Stimulated activated CD4-positive, alpha-beta T cell treated with anti-CD3 and anti-CD28 coated beads, Interleukin-1b, Interleukin-23, amount 100 ng/mL, for 1 hour (primary cell): ENCODE measurements at places on chromosomes 3 and 15.

GRCh38 chr15:91634179-91634578, 219.3 kb upstream of the SLCO3A1 start:
- DNase-seq, result no peak

- DNase-seq, result peak; percentile 4
Measured at GRCh38 chr15:44194323-44195150, 534 bp downstream of the FRMD5 start.

DNA sequence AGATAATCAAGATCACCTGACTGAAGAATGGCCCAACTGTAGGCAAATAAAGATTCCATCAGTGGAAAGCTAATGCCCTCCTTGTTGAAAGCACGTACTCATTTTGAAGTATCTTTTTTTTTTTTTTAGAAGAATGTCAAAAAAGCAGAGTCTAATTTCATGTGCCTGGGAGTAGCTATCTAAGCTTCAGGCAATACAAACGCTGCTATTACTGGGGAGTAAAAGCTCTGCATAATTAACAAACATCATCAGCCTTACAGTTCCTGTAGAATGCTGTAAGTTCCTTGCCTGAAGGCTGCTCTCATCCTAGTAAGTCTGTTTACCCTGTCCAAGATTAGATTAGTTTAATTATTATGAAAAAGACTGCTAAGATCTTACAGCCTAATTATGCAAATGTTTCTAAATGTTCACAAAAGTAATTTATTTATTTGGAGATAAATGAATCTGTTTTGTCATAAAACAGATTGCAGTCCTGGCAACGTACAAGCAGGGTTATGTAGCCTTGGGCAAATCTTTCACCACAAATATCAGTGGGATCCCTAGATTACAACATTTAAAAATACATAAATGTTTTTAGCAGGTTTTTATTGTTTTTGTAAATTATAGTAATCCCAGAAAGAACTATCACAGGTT, 451.3 kb upstream of the AGTR1 start:
- DNase-seq, result no peak

DNA sequence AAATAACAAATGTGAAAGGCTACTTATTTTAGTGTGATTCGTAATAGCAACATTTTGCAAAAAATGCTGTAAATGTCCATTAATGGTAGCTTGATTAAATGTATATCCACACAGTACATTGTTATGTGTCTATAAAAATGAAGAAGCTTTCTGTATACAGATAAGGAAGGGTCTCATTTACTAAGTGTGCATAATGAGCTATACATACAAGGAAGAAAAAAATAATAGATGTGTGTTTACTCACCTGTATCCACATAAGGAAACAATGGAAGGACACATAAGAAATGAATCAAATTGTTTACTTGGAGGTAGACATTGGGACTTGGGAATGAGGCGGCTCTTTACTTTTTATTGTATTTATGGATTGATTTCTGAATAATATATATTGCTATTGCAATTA, 34.9 kb downstream of the MED12L start:
- DNase-seq, result no peak

DNA sequence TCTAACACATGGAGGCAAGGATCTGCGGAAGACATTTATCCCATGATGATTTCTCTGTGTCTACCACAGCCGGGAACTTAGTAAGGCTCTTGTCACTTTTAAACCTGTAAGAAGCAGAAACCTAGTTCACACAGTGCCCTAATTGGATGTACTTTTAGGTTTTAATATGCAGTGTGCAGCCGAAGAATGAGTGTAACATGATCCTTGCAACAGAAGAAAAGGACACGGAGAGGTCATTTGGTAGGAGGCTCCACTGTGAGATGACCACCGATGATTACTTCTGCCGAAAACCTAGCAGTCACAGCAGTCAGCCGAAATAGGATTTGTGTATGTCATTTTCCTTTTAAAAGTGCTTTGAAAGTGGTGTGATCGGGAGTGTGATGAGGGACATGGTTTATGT, 6.8 kb downstream of the CACNA1D start:
- no peak for DNase-seq

DNA sequence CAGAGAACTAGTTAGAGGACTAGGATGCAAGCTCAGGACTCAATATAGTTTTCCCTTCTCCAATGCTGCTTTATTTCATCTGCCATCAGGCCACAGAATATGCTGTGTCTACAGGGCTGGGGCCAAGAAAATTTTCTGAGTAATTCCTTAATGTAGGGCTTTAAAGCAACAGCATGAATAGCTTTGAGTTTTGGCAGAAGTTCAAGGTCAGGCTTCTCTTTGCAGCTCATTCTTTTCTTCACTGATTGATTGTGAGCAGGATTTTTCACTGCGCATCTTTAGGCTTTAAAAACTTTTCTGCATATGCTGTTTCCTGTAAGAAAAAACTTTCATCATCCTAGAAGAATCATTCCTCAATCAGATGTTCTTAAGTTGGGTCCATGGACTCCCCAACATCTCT, 4.6 kb downstream of the TMEM108 start:
- no peak for DNase-seq

- DNase-seq, result no peak
Measured at GRCh38 chr3:172065967-172066762, 26.8 kb downstream of the FNDC3B start.

DNA sequence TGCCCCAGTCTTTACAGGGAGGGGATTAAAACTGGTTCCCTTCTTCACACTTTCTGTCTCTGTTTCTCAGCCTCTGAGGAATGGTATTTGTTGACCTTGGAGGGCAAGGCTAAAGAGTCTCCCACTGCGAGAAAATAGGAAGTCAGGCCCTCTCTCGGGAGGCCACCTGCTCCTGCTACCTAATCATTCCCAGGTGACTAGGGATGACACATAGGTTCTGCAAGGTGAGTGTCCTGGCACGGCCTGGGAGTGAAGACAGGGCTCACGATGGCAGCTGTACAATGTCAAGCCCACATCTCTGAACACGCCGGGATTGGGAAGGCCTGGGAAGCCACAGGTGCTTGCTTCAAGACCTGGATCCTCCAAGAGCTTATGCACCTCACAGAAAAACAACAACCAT, 314.2 kb downstream of the NTRK3 start:
- no peak for DNase-seq

- no peak for DNase-seq
Measured at GRCh38 chr3:71072986-71073385, 510.5 kb downstream of the FOXP1 start.

- DNase-seq, result no peak
Measured at GRCh38 chr3:196189566-196190347, 21.4 kb downstream of the ZDHHC19 start.

DNA sequence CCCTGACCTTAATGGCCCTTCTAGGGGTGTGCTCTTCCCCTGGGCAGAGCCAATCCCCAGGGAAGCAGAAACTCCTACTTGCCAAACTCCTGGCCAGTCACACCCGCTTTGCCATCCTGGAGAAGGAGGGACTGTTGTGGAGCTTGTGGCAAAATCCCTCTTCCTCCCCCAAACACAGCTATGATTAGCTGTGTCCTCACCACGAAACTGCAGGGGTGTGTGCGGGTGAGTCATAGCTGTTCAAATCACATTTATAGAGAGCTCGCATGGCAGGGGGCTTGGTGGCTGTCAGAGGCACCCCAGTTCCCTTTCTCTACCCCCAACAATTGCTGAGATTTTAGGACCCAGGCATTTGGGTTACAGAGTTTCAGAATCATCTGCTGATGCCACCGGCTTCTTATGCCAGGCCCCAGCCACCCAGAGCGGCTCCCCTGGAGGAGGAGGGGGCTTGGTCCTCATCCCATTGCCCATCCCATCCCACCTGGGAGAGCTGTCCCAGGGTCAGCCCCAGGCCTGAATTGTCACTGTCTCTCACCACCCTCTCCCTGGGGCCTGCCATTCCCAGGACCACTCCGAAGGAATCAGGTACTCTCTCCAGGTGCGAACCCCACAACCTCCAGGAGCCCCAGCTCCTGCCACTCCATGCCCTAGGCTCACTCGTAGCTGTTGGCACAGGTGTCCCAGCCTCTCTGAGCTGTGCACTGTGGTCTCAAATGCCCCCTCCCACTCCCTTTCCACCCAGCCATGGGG, 28.8 kb upstream of the MAGEF1 start:
- DNase-seq, result no peak

DNA sequence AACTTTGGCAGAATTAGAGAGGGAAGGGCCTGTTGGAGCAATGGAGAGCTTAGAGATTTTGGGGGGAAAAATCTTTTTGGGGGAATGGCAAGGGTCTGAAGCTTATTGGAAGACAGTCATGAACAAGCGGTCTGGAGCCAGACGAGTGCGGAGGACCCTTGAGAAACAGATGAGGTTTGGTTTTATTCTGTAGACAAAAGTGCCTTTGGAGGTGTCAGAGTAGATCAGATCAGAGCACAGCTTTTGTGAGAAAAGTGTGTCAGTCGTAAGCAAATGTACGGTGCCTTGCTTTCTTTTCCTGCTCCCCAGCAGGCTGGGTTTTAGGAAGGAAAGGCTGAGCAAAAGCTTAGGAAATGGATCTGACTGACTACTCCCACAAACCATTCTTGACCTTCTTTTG, 236.8 kb upstream of the TPRG1 start:
- DNase-seq, result no peak

GRCh38 chr3:32246079-32246675, 7.7 kb downstream of the CMTM8 start:
- no peak for DNase-seq

DNA sequence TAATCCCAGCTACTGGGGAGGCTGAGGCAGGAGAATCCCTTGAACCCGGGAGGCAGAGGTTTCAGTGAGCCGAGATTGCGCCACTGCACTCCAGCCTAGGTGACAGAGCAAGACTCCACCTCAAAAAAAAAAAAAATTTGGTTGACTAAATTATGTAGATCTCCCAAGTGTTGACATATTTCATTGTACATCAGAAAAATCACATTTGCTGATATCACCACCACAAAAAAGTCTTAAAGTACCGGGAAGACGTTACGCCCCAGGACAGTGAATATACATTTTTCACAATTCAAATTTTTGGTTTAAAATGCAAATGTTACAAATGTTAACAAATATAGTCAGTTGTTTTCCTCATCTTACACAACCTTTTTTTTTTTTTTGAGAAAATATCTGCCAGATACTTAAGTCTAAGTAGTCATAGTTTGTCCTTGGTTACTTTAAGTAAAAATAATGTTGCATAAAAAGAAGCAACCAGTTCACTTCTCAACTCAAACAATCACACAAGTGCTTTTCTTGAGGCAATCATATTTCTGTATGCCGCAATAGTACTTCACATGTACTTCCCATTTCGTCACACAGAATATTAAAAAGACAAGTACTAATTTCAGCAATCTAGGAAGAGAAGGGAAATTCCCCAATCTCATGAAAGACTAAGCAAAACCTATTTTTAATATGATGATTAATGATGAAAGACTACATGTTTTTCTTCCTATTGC, 41.0 kb upstream of the TCF12 start:
- DNase-seq, result no peak

DNA sequence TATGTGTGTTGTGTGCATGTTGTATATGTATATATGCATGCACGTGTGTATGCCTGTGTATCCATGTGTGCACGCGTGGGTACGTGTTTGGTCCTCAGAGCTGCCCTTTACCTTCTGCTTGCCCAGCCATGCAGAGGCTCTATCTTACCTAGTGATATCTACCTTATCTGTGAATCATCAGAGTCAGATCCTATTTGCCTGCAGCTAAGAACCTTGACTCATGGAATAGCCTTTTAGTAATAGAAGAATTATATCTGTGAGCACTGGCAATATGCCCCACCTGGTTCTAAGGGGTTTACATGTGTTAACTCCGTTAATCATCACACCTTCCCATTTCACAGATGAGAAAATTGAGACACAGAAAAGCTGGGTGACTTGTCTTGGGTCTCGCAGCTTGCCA, 11.0 kb downstream of the PGPEP1L start:
- no peak for DNase-seq

GRCh38 chr3:17054982-17055343, 170.2 kb downstream of the PLCL2 start:
- no peak for DNase-seq

- DNase-seq, result no peak
Measured at GRCh38 chr3:67075295-67075694, 77.2 kb downstream of the KBTBD8 start.

DNA sequence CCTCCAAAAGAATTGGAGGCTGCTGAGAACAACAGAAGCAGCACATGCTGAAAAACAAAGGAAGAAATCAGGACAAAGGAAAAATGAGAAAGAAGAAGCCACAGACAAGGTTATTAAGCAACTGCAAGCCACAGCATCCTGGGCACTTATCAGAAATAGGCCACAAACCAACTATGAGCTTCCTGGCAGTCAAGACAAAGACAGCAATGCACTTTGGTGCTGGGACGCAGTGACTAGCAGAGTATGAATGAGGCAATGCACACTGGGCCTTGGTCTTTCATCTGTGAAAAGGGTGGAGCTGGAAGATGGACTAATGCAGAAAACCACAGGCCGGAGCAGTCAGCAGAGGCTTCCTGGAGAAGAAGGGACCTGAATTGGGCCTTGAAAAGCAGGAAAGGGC, 56.0 kb upstream of the LINGO1 start:
- DNase-seq, result no peak

DNA sequence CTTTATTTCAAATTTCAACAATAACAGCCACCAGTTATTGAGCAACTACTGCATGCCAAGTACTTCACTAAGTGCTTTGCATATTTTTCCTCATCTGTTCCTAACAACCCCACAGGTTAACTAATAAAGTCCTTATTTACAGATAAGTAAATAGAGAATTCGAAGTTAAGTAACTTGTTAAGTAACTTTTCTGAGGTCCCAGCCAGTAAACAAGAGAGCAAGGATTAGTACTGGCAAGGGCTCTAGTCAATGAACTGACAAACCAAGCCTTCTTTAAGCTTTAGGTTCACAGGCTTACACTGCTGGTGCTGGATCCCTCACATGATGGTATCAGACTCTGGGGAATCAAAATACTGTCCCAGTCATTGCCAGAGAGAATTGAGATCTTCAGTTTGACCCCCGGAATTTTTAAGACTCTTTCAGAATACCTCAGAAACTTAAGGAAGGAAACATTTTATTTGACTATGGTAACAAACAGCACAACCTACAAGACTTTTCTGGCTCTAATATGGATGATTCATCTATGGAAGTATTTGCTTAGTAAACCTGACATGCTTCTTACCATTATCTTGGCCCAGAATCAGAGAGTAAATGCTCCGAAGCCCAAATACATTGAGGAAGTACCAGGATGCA, 16.5 kb downstream of the EMC3 start:
- no peak for DNase-seq
